CD4-positive, alpha-beta T cell treated with Interleukin-12 subunit alpha and Interleukin-12 subunit beta, for 1 hour (primary cell): ENCODE measurements at places on chromosomes 12 and 14.

DNA sequence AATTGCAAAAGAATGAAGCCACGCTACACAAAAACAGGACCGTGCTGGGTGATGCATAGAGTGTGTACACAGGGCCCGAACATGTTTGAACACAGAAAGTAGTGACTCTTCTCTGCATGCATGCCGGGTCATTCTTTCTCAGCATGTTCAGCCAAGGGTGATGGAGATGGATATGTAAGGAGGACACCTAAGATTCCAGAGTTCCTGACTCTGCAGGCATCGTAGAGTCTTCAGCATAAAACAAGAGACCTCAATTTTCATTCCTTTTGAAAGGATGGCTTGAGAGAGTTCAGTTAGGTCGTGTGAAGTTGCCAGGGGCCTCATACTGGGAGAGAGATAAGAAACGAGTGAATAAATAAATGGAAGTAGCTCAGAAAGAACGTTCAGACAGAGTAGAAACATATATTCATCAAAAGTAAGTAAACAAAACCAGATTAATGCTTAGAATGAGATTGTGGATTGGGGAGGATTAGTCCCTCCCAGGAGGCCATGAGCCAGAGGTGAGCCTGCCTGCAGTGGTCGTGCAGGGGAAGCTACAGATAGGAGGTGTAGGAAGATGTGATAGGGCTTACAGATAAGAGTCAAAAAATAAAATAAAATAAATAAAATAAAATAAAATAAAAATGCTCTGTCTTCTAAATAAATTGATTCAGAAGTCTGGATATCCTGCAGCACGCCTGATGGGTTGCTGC lies 27.6 kb upstream of the SEL1L start:
- DNase-seq, result no peak

GRCh38 chr12:17148706-17149105 lies 542.7 kb upstream of the LMO3 start:
- DNase-seq, result no peak

DNA sequence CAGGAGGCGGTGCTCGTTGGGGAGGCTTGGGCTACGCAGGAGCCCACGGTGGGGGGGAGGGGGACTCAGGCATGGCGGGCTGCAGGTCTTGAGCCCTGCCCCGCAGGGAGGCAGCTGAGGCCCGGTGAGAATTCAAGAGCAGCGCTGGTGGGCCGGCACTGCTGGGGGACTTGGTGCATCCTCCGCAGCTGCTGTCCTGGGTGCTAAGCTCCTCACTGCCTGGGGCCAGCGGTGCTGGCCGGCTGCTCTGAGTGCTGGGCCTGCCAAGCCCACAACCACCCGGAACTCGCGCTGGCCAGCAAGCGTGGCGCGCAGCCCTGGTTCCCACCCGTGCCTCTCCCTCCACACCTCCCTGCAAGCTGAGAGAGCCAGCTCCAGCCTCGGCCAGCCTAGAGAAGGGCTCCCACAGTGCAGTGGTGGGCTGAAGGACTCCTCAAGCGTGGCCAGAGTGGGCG lies 3.2 kb downstream of the METTL25 start:
- DNase-seq, result no peak

- no peak for DNase-seq
Observed at GRCh38 chr12:78157199-78157598, 326.5 kb downstream of the NAV3 start.

GRCh38 chr14:68501614-68502052 lies 291.2 kb downstream of the ZFP36L1 start:
- no peak for DNase-seq

GRCh38 chr12:111803038-111803626 lies 36.4 kb downstream of the ALDH2 start:
- DNase-seq, result no peak

- DNase-seq, result no peak
Observed at GRCh38 chr14:99745307-99745951, 47.8 kb upstream of the EML1 start.

- DNase-seq, result no peak
Observed at GRCh38 chr12:55693323-55694187, 14.1 kb downstream of the ITGA7 start.

DNA sequence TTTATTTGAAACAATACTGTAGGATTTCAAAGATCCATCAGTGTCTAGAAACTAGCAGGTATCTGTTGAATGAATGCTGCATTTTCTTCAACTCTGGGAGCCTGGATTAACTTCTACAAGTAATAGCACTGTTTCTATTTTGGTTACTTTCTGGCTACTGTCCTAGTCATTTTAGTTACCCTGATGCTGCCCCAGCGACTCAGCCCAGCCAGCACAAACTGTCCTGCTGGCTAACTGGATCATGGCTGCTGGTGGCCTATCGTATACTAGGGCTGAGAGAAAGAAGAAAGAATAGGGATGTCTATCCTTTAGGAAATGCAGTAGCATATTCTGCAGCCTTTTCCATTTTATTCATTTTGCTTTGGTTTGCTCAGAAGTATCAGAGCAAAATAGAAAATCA lies 53.9 kb downstream of the NTN4 start:
- DNase-seq, result no peak

GRCh38 chr12:26125400-26126339 lies 833 bp upstream of the BHLHE41 start:
- DNase-seq, result no peak

- DNase-seq, result no peak
Observed at GRCh38 chr12:68324531-68324930, 7.6 kb downstream of the MDM1 start.

- no peak for DNase-seq
Observed at GRCh38 chr12:84702001-84702400, 210.6 kb downstream of the SLC6A15 start.

DNA sequence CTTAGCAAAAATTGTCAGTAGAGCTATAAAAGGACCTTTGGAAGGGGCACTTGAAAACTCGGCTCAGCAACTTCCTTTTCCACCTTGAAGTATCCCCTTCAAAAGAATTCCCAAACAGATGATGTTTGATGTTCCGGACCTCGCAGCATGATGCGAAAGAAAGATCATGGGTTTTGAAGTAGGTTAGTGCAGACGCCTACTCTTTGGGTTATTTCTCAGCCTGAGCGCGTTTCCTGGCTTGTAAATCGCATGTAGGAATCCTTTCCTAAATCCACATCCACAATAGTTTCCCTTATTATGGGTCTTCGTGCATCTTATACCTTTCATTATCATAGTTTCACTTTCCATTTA lies 584 bp upstream of the NEDD1 start:
- no peak for DNase-seq

DNA sequence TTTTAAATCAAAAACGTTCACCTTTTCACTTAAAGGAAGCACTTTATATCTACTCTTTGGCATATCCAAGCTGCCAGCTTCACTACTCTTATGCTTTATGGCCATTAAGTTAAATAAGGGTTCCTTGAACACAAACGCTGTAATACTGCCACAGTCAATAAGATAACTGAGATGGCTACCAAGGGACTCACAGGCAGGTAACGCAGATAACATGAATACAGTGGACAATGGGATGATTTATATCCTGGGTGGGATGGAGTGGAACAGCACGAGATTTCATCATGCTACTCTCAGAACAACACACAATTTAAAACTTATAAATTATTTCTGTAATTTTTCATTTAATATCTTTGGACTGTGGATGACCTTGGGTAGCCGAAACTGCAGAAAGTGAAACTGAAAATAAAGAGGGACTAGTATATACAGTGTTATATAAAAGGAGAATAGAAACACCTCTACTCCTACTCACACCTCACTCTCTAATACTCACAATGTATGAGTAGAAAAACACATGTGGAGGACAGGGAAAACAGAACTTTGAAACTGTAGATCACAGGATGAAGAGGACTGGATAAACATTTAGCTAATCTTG lies 367.3 kb downstream of the C12orf50 start:
- no peak for DNase-seq

- DNase-seq, result no peak
Observed at GRCh38 chr12:108843187-108843586, 14.2 kb downstream of the SSH1 start.

DNA sequence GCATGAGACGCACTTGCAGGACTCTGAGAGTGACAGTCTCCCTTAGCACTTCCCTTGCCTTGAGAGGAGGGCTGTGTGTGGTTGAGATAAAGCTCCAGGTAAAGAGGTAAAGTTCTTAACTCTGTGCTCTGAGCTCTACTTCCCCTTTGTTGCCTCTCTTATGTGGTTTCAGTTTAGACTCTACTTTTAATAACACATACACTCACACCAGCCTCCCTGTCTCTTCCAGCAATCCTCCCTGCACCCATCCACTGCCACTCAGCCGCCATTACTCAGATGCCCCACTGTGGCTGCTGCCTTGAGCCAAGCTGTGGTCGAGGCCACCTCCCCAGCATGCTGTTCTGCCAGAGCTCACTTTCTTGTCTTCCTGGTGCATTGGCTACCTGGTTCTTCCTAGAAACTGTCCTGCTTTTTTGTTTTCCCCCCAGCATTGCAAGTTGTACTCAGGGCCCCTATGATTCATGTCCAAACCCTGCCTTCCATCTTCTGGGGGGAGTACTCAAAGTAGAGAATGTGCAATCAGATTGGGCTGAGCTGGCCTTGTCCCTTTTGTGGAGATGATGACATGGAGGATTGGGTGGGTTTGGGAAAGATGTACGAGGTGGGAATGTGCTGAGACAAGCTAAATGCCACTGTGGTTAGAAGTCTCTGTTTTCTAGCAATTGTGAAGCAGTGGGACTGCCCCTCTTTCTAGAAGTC lies 115.5 kb upstream of the PARP11 start:
- DNase-seq, result peak; percentile 41

DNA sequence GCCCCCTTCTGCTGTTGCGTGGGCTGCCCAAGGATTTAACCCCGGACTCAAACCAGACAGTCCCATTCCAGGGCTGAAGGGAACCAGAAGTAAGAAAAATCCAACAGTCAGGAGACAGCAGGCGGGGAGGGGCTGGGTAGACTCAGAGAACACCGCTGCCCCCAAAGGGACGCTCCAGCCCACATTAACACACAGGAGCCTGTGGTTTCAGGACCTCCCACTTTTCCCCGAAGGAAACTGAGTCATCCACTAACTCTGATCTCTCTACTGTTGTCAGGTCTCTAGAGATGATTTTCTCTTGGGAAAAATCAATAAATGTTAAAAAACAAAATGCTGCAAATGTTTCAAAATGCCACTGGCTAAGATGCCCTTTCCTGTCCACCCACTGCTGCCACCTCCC lies 41.6 kb downstream of the FBXO21 start:
- no peak for DNase-seq

DNA sequence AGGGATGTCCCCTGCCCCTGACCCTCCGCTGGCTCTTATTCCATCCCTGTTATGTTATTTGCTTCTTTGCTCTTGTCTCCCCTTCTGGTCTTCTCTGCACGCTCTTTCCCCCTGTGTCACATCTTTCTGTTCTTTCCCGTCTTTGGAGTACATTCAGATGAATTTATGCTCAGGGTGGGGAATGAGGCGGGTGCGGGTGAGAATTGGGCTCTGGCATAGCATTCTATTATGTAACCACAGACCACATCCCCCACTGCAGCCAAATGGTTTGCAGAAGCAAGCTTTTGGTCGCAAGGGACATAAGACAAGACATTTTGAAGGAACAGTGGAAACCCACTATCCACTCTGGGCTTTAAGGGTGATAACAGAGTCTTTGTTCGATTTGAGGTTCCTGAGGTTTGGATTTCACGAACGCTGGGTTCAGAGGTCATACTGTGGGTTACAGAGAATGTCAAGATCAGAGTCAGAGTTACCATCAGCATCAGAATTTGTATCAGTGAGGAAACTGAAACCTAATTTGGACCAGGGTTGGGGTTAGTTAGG lies 3.8 kb downstream of the ENDOU start:
- DNase-seq, result peak; percentile 33
